ENCODE measurements at places on chromosomes 3 and 15. TPM values are rescaled to one million over a fixed set of nuclear protein-coding genes. Genes with fewer than 3 reads are reported as not detected.

- no peak for DNase-seq
Measured at GRCh38 chr3:149752788-149753136, 473 bp upstream of the COMMD2 start.

GRCh38 chr3:42014921-42015533 is 53.1 kb upstream of the ULK4 start:
- DNase-seq = peak; percentile 44

Gene GPR149
- not detected for polyA plus RNA-seq

Gene GPR62
- 0.74 TPM for polyA plus RNA-seq

DNA sequence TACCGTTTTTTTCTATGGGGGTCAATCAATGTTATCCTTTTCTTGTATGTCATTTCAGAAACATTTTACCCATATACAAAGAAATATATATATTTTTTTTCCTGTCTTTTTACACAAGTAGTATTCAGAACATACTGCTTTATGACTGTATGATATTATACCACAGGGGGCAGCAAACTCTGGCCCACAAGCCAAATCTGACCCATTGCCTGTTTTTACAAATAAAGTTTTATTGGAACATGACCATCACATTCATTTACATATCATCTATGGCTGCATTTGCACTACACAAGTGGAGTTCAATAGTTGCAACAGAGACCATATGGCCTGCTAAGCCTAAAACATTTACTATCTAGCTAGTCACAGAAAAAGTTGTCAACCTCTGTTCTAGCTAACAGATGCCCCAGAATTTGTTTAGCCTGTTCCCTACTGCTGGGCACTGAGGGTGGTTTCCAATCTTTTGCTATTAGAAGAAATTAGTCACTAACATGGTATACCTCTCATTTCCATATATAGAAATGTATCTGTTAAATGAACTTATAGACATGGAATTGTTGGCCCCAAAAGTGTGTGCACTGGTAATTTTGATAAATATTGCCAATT is 57.7 kb downstream of the BFSP2 start:
- DNase-seq = no peak

DNA sequence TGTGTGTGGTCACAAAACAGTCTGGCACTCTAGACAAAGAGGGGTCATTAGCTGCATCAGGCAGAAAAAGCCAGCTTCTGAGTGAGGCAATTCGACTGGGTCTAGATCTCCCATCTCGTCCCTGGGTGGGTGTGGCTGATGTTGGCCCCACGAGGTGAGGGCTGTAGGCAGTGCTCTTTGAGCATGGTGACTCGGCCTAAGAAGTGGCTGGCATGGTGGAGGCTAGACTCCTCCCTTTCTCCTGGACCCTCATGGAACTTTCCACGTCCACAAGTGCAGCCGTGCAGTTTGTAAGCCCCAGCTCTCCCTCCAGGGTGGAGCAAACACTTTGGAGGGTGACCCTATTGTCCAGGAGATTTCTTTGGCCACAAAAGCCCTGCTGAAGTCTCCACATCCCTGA is 134.1 kb downstream of the OPA1 start:
- DNase-seq = no peak

DNA sequence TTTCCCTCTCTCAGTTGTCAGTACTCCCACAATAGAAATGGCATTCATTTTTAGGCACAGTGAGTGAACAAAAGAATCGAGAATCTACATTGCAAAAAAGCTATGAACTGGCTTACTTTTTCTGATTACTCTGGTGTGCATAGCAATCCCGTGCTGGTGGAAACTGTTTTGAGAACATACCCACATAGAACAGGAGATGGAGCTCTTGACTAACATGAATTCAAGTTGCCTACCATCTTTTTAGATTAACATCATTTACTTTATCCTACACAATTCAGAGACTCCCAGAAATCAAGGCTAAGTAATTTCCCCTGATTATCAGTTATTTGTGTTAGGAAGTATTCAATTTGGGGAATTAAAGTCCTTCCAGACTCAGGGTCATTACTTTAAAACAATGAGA is 326.6 kb downstream of the ARPP21 start:
- DNase-seq = peak; percentile 35

Gene HACD2
- polyA plus RNA-seq = 52.9 TPM

- DNase-seq = no peak
Measured at GRCh38 chr15:32747921-32748342, 30.1 kb downstream of the GREM1 start.

DNA sequence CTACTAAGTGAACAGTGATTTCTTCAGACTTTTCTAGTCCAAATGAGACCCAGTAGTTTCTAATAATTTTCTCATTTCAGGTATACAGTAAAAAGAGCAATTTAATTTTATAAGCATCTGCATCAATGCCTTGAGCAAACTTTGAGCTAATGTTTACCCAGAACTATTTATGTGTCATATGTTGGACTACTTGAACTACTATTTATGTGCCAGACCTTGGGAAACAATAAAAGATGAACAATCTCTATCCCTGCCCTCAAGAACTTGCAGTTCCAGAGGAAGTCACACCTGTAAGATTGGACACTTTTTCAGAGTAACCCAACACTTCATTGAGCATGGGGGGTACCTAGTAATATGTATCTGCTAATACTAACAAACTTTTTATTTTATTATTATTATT is 2.3 kb upstream of the UBE3A start:
- no peak for DNase-seq

GRCh38 chr3:81886081-81886480 is 124.6 kb upstream of the GBE1 start:
- DNase-seq = no peak

DNA sequence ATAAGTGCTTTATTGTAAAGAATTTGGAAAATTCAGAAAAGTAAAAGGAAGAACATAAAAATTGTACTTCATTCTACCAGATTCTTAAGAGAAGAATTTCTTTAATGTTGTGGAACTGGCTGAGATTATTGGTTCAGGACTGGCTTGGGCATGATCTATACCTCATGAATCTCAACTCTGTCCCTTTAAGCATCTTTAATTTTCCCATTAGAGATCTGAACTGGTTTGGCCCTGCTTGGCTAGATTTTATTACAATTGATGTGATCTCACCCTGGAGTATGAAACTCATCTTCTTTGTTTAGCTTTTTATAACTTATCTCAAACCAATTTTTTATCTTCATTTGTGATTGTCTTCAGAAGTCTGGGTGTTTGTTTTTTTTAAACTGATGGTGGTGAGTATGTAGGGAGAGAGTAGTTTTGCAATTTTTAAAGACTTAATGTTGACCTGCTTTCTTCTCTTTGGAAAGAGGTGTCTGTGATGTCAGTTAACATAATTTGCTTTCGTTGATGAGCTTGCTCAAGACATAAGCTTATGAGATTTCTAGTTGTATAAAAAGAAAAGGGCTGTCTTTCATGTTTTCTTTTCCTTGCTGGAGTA is 61.9 kb downstream of the ZNF609 start:
- DNase-seq = no peak

DNA sequence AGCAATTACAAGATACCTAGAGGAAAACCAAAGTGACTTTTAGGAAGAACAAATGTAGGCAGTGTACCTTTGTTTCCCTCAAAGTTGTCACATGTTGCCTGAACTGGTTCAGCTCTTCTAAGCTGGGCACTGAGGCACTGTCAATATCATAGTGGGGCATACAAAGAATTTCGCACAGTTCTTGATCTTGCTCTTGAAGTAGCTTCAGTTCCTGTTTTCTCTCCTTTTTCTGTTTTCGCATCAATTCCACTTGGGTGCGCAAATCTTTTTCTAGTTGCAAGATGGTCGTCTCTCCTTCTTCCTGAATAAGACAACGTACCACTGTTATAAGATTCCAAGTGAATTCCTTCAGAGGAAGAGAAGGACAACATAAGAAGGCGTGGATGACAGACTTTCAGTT is 12.7 kb downstream of the PRC1 start:
- no peak for DNase-seq

GRCh38 chr3:140682586-140682985 is 4.7 kb downstream of the TRIM42 start:
- no peak for DNase-seq

GRCh38 chr15:78536134-78536533 is 4.1 kb upstream of the PSMA4 start:
- DNase-seq = no peak

GRCh38 chr15:60683156-60683555 is 204.2 kb upstream of the ICE2 start:
- no peak for DNase-seq

Gene RHOV
- polyA plus RNA-seq = 1.7 TPM

GRCh38 chr15:45114076-45114750 is at the start of the genes DUOX2 and DUOXA2:
Gene DUOX2 (minus strand): TSS chr15:45114172. CDS start chr15:45113411, 761 bp downstream.
Gene DUOXA2 (plus strand): TSS chr15:45114326. CDS start chr15:45114606, 280 bp downstream.
- DNase-seq = no peak

Gene TCTA
- polyA plus RNA-seq = 32.5 TPM

Measured in renal pelvis (tissue), 12 donors.